ENCODE measurements at places on chromosomes 16 and 17.

DNA sequence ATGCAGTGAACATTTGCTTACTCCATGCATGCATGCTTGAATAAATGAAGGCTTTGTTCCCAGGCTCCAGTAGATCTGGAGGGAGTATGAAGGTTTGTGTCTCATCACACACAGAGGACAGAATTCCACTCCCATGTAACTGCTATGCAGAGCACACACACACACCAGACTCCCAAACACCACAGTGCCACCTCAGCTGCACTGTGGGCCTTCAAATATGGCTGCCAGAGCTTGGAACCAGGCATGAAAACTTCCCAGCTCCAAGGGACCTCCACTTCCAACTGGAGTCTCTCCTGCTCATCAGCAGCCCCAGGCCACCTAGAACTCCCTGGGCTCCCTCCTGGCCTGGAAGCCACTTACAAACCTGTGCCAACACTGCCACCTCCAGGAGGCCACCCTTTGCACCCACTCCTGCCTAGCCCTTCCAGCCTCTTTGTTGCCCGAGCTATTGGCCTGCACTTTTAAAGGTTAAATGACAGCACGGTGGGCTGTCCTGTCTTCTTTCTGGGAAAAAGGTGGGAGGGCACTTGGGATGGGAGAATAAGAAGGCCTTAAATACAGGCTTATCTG lies 151.2 kb downstream of the ZNF423 start:
- no peak for DNase-seq

- DNase-seq, result no peak
Observed at GRCh38 chr17:8869114-8869815, 1.8 kb upstream of the PIK3R6 start.

DNA sequence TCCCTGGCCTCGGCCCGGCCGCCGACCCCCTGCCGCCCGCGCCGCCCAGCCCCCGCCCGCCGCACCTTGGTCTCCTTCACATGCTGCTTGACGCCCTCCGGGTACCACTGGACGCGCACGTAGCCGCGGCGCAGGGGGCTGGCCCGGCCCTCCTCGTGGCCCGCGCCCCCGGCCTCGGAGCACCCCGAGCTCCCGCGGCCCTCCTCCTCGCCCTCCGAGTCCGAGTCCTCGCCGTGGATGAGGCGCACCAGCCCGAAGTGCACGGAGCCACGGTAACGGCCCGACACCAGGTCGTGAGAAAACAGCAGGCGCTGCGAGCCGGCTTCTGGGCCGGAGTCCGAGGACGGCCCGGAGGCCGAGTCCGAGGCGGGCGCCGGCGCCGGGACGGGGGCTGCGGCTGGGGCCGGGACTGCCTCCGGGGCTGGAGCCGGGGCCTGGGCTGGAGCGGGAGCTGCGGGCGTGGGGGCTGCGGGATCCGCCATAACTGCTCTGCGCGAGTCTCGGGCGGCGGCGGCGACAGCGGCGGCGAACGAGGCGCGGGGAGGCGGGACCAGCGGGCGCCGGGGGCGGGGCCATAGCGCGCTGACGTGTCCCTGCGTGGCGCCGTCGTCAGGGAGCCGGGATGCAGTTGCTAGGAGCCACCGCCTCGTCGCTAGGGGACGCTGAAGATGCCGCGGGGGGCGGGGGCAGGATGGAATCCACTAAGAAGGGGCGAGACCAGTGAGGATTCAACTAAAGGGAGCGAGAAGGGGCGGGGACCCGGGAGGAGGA lies at the start of gene UBE2O:
UBE2O (minus strand) TSS at position 493 of the 771 bp plus-strand sequence; CDS start at position 482, 11 bp downstream.
- DNase-seq, result peak; percentile 73

- DNase-seq, result no peak
Observed at GRCh38 chr16:7004266-7004665, 328.4 kb upstream of the RBFOX1 start.

DNA sequence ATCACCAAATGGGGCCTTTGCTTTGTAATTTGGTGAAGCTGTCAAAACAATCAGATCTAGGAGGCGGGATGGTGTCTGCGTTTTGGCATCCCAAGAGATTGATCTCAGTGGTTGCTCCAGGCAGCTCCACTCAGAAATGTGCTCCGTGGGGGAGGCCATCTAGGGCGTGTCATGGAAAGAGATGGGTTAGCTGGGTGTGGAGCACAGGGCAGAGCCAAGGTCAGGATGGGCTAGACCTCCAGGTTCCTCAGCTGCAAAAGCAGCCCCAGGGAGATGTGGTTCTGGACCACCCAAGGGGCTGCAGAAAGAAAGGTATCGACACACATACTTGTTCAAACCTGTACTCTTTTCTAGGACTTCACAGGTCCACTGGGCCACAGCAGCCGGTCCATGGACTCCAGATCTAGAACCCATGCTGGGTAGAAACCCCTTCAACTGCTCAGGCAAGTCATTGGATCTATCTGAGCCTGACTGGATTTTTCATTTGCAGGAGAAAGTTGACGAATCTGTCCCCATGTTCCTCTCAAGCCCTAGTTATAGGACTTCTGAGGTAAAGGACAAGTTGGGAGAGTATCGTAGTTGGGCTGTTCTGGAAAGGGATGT lies 270.2 kb upstream of the RPL38 start:
- DNase-seq, result no peak

- no peak for DNase-seq
Observed at GRCh38 chr17:30597776-30598288, 120.6 kb downstream of the GOSR1 start.

- DNase-seq, result no peak
Observed at GRCh38 chr16:1261131-1261892, 5.4 kb downstream of the TPSD1 start.

GRCh38 chr16:80046261-80046660 lies 445.7 kb upstream of the MAF start:
- no peak for DNase-seq

DNA sequence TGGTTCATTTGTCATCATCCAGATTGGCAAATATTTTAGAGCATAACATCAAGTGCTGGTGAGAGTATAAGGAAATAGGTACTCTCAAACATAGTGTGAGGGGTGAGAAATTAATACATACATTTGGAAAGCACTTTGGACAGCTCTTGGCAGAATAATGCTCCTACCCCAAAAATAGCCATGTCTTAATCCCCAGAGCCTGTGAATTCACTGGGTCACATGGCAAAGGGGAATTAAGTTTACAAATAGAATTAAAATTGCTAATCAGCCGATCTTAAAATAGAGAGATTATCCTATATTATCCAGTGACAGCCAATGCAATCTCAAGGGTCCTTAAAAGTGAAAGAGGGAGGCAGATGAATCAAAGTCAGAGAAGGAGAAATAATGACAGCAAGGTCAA lies 38.8 kb upstream of the ANKFN1 start:
- DNase-seq, result no peak

DNA sequence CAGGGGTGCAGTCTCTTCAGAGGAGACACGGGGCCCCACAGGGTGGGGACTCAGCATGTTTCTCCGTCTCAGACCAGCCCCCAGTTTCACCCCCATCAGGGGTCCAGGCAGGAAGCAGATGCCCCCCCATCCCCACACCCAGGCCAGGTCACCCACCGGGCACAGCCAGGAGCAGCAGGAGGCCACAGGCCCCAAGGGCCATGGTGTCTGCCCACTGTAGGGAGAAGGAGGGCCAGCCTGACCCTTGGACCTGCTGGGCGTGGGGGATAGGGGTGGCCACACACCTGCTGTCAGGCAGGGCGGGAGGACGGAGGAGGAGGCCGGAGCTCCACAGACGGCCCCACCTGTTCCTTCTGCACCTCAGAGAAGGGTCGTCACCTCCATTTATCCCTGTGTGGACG lies at the start of gene TPSG1:
TPSG1 (minus strand) TSS at position 218 of the 401 bp plus-strand sequence; CDS start at position 202, 16 bp downstream.
- DNase-seq, result no peak

DNA sequence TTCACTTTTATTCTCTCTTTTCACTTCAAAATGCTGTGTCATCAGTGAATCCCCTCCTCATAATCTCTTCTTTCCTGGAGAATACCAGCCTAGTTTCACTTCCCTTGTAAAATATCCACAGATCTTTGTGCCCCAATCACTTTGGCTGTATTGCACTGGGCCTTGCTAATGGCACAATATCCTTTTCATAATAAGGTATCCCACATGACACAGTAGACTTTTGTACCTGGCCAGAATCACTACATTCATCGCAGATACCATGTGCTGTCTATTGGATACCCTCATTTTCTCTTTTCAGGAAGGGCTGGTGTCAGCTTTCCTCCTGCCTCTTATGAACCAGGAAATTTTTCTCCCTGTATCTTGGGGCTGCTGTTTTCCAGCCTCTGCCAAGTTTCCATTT lies 25.7 kb upstream of the TOX3 start:
- DNase-seq, result no peak

DNA sequence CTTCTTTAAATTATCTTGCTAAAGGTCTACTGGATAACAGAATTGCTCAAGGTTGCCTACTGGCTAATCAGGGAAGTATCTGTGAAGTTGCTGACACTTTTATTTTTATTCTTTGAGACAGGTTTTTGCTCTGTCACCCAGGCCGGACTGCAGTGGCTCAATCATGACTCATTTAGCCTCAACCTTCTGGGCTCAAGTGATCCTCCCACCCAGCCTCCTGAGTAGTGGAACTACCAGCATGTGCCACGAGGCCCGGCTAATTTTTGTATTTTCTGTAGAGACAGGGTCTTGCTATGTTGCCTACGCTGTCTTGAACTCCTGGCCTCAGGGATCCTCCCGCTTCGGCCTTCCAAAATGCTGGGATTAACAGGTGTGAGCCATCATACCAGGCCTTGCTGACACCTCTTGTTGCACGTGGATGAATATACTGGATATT lies 43.1 kb downstream of the GLG1 start:
- DNase-seq, result no peak

DNA sequence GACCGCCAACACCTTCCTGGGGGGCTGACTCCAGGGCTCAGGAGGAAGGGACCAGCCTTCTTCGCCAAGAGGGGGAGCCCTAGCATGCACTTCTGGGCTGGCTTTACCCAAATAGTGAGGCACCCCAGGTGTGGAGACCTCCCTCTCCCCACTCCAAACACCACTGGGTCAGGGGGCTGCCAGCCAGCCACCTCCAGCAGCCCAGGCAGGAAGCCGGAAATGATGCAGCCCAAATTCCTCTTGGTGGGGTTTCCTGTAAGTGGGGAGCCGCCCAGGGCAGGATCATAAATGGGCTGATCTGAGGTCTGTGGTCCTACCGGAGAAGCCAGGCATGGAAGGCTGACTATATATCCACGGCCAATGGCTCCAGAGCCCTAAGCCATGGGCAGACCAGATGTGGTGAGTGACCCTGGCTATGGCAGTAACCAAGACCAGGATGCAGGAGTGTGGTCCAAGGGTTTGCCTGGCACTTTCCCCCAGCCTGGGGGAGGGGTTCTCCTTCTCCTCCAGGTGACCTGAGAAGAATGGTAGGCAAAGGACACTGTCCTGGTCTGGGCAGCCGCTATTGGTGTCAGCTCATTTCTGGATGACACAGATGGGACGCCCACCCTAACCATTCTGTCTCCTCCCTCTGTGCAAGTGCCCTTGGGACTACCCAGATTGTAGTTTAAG lies 4.2 kb downstream of the GIT1 start:
- no peak for DNase-seq

GRCh38 chr17:83149029-83149725 lies 69.8 kb downstream of the METRNL start:
- DNase-seq, result no peak

DNA sequence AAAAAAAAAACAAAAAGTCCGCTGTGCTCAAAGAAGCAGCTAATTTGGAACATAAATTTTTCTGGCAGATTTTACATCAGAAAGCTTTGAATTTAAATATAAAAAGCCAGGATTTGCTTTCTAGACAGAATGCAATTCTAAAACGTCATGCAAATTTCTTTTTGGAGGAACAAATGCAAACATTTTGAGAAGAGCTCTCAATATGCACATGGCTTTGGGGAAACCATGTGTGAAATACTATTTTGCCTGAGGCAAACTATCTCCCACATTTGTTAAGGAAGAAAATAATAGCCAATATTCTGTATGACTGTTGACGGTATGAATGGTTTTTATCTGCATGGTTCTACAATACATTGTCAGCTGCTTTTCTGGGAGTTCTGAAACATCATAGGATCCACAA lies 320.0 kb upstream of the PSMD7 start:
- DNase-seq, result no peak

Data from activated CD8-positive, alpha-beta memory T cell treated with anti-CD3 and anti-CD28 coated beads for 4 hours (primary cell).